Heart right ventricle (tissue), 16 donors: ENCODE measurements at places on chromosomes 2 and 18. TPM values are rescaled to one million over a fixed set of nuclear protein-coding genes. Genes with fewer than 3 reads are reported as not detected.

DNA sequence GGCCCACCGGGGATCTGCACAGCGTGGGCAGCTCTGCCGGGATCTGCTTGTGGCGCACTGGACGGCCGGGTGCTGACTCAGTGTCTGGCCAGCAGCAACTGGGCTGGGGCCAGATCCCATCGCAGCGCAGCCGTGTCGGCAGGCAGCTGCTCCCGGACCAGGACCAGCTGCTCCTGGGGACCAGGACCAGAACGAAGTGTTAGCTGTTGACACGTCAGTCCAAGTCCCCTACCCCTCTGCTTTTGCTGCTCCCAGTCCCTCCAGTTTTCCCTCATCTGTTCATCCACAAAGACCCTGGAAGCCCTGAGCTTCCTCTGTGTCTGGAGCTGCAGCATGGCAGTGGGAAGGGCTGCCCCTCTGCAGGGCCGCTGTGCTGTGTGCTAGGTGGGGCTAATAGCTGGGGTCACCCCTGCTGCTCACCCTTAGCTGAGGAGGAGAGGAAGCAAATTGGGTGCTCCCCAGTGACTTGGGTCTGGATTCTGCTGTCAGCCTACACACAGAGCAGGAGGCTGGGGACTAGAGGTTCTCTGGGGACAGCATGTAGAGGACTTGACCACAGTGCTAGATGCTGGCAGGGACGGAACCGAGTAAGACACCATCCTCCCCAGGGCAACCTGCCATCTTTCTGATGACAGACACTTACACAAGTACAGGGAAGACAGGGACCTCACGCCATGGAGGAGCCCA, 16.9 kb upstream of the KIF1A start:
- no peak for DNase-seq

GRCh38 chr2:42769583-42770287, 5.8 kb upstream of the OXER1 start:
- DNase-seq: no peak

- no peak for DNase-seq
These were observed 24.4 kb upstream of the DTNB start for GRCh38 chr2:25697559-25698341.

GRCh38 chr2:42865884-42866881, 73.8 kb upstream of the HAAO start:
- peak; percentile 70 for DNase-seq

DNA sequence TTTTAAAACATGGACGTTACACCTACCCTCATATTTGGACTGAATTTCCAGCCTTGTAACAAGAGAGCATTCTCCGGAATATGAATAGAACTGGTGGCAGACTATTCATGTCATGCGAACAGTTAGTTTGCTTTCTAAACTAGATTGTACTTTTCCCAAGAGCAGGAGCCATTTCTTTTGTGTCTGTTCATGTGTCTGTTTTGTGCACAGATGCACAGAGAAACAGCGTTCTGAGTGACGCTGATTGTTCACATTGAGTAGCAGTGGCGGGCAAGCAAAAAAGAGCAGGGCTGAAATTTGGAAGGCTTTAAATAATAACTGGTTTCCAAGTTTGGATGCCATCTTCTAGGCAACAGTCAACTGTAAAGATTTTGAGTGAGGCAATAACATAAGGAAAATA, 200.3 kb downstream of the NRXN1 start:
- DNase-seq: no peak

GRCh38 chr18:8586941-8587340, 22.3 kb upstream of the RAB12 start:
- DNase-seq: no peak

- no peak for DNase-seq
These were observed 25.0 kb upstream of the RAPGEF4 start for GRCh38 chr2:172710584-172711047.

- no peak for DNase-seq
These were observed 1727.3 kb downstream of the SUCLG1 start for GRCh38 chr2:82731824-82732223.

The MC2R gene
- not detected for polyA plus RNA-seq

The VIT gene
- 9.6 TPM for polyA plus RNA-seq
